ENCODE measurements at places on chromosomes 4 and X. TPM values are rescaled to one million over a fixed set of nuclear protein-coding genes. Genes with fewer than 3 reads are reported as not detected.

GRCh38 chrX:31314921-31315320 is 243.1 kb upstream of the FTHL17 start:
- H3K36me3 ChIP-seq = no peaks in the 10 kb centered on the region
- H3K27me3 ChIP-seq = no peaks in the 10 kb centered on the region
- DNase-seq = no peak
- H3K27ac ChIP-seq = no peak overlapping the region
- no peaks in the 10 kb centered on the region for H3K4me1 ChIP-seq

DNA sequence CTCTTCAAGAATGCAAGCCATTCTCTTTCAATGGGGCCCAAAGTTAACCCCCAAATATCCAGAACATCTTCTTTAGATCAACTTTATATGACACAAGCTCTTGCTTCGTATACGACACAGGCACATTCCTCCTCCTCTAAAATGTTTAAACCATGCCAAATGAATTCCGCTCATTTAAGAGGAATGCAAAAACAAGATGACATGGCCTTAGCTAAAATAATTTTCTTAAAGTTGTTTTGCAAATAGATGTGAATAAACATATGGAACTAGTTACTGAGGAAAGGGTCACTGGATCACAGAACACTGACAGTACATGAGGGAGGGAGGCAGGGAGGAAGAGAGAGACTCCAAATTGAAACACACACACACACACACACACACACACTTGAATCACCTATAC is 97.4 kb downstream of the RASL11B start:
- H3K27me3 ChIP-seq = no peaks in the 10 kb centered on the region
- H3K27ac ChIP-seq = no peak overlapping the region
- no peak overlapping the region for H3K4me3 ChIP-seq
- no peaks in the 10 kb centered on the region for H3K4me1 ChIP-seq
- no peak for DNase-seq

Gene SUPT20HL2
- total RNA-seq = 0.14 TPM

- no peak for DNase-seq
- H3K36me3 ChIP-seq = no peaks in the 10 kb centered on the region
- no peaks in the 10 kb centered on the region for H3K4me1 ChIP-seq
Observed at GRCh38 chr4:144903953-144904711, 193.9 kb downstream of the ANAPC10 start.

DNA sequence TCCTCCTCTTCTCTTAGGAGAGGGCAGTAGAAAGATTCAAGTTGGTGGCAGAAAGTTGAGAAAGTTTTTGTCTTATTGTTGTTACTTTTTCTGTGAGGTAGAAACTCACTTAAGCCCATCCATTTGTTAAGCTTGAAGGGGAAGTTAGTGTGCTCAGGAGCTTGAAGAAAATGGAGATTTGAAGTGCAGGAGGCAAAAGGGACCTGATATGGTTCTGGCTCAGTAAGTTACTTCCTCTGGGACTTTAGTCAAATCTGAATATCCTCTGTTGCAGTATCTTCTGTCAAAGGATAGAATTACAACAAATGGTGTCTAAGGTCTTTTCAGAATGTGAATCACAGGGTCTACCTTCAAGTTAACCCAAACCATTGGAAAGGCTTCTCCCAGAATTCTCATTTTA is 46.2 kb downstream of the CXCL13 start:
- no peak overlapping the region for H3K27ac ChIP-seq
- no peak overlapping the region for H3K4me3 ChIP-seq
- DNase-seq = no peak
- H3K27me3 ChIP-seq = no peaks in the 10 kb centered on the region
- no peaks in the 10 kb centered on the region for H3K4me1 ChIP-seq

DNA sequence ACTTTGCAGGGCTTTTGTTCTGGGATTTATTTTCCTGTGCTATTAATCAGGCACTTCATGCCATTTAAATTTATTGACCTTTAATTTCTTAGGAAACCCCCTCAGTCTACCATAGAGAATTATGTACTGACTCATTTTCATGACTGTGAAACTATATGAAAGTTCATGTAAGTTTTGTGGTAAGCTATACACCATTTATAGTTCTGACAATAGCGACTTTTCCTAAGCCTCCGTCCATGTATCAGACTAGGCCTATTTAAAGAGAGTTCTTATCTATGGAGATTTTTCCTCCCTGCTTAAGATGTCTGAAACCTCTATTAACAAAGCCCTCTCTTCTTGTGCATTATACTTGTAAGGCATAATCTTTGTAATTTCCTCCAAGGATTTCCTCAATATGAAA is 111.6 kb downstream of the AFF2 start:
- no peaks in the 10 kb centered on the region for H3K36me3 ChIP-seq
- no peak overlapping the region for H3K4me3 ChIP-seq
- no peaks in the 10 kb centered on the region for H3K4me1 ChIP-seq
- no peak for DNase-seq

DNA sequence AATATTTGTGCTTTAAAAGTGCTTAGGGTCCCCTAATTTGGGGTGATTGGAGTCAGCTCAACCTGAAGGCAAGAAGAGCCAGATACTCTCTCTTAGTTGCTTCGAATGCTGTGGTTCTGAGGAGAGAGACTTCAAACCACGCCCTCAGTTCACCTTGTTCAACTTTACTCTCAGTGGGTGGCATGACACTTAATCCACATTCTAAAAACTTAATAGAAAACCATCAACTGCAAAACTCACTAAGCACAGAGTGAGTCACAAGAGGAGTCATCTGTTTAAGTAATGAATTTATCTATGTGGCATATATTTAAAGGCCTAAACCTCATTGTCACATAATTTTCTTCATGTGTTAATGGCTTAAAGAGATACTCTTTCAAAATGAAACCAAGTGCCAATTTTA is 99.5 kb upstream of the SLC4A4 start:
- no peak overlapping the region for H3K27ac ChIP-seq
- no peak for DNase-seq
- no peak overlapping the region for H3K4me3 ChIP-seq
- no peaks in the 10 kb centered on the region for H3K27me3 ChIP-seq

Gene PARM1
- 105 TPM for total RNA-seq

Gene AGTR2
- total RNA-seq = not detected

Gene GCNA
- 1.4 TPM for total RNA-seq

GRCh38 chrX:97806238-97806637 is 922.5 kb downstream of the RPA4 start:
- no peaks in the 10 kb centered on the region for H3K27me3 ChIP-seq
- no peaks in the 10 kb centered on the region for H3K4me1 ChIP-seq
- H3K36me3 ChIP-seq = no peaks in the 10 kb centered on the region
- no peak overlapping the region for H3K27ac ChIP-seq

- DNase-seq = no peak
- no peaks in the 10 kb centered on the region for H3K27me3 ChIP-seq
- no peak overlapping the region for H3K27ac ChIP-seq
- no peaks in the 10 kb centered on the region for H3K4me1 ChIP-seq
- no peak overlapping the region for H3K4me3 ChIP-seq
Observed at GRCh38 chrX:9231491-9231890, 197.6 kb upstream of the FAM9B start.
